HFFc6 (cell line): ENCODE measurements at places on chromosomes 1 and 21. TPM values are rescaled to one million over a fixed set of nuclear protein-coding genes. Genes with fewer than 3 reads are reported as not detected.
A peak's percentile ranks its signal among the peaks of the same experiment; 100 is the strongest.

The LCE1C gene
- total RNA-seq, result not detected in 3 replicates

The PLCH2 gene
- 0.13 and 0.14 TPM in 2 replicates for total RNA-seq

The SAMSN1 gene
- not detected in 3 replicates for total RNA-seq

The RXRG gene
- total RNA-seq, result not detected in 3 replicates

The CFHR4 gene
- not detected in 3 replicates for total RNA-seq

GRCh38 chr1:34796990-34797389 is 4.2 kb downstream of the GJA4 start:
- no peak overlapping the region for H3K27ac ChIP-seq
- peaks cover 11% of the 10 kb centered on the region for H3K4me1 ChIP-seq
- H3K27me3 ChIP-seq, result peaks cover 8% of the 10 kb centered on the region
- DNase-seq, result no peak

DNA sequence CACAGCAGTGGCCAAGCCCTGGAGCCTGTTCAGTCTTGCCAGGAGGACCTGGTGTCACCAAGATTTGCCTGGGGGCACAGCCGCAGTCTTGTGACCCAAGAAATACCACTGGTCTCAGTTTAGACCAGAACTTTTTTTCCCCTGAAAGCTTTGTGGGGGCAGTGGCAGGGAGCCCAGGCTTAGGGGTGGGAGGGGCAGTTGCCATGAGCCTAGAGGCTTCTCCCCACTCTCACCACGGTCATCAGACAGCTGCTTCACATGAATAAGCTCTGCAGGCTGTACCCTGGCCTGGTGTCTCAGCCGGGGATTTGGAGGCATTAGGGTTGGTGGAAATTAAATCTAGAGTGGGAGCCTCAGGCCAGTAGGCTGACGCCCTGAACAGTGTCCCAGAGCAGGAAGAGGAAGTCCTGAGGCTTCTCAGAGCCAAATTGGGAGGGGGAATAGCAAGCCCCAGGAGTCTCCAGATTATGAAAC is 73.7 kb downstream of the SLC16A1 start:
- H3K4me1 ChIP-seq, result peaks cover 40% of the 10 kb centered on the region
- H3K36me3 ChIP-seq, result no peaks in the 10 kb centered on the region
- peak overlapping the region; percentile 19; the same call in 1 of the 2 replicates for H3K4me3 ChIP-seq
- DNase-seq, result peak; percentile 19
- H3K27ac ChIP-seq, result peak overlapping the region; percentile 80

DNA sequence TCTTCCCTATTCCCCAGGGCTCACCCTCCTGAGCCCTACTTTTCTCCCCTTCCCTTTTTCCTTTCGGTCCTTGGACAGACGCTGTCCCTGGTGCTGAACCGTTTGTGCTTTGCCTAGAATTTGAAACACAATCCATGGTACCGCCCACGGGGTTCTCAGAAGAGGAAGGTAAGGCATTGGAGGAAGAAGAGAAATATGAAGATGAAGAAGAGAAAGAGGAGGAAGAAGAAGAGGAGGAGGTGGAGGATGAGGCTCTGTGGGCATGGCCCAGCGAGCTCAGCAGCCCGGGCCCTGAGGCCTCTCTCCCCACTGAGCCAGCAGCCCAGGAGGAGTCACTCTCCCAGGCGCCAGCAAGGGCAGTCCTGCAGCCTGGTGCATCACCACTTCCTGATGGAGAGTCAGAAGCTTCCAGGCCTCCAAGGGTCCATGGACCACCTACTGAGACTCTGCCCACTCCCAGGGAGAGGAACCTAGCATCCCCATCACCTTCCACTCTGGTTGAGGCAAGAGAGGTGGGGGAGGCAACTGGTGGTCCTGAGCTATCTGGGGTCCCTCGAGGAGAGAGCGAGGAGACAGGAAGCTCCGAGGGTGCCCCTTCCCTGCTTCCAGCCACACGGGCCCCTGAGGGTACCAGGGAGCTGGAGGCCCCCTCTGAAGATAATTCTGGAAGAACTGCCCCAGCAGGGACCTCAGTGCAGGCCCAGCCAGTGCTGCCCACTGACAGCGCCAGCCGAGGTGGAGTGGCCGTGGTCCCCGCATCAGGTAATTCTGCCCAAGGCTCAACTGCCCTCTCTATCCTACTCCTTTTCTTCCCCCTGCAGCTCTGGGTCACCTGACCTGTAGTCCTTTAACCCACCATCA is 10.4 kb downstream of the BCAN start:
- H3K4me3 ChIP-seq, result no peak overlapping the region
- peaks cover 55% of the 10 kb centered on the region for H3K27me3 ChIP-seq
- peaks cover 14% of the 10 kb centered on the region for H3K4me1 ChIP-seq
- H3K36me3 ChIP-seq, result no peaks in the 10 kb centered on the region

GRCh38 chr21:37686991-37687810 is 229.1 kb downstream of the KCNJ6 start:
- no peaks in the 10 kb centered on the region for H3K4me1 ChIP-seq
- H3K27me3 ChIP-seq, result peaks cover 8% of the 10 kb centered on the region

GRCh38 chr21:35147439-35147838 is 98.3 kb upstream of the RUNX1 start:
- DNase-seq, result no peak
- H3K36me3 ChIP-seq, result peaks cover 6% of the 10 kb centered on the region; the same call in 1 of the 2 replicates
- H3K27me3 ChIP-seq, result no peaks in the 10 kb centered on the region; the same call in 1 of the 2 replicates
- H3K4me3 ChIP-seq, result no peak overlapping the region
- peaks cover 53% of the 10 kb centered on the region for H3K4me1 ChIP-seq
- H3K27ac ChIP-seq, result no peak overlapping the region

DNA sequence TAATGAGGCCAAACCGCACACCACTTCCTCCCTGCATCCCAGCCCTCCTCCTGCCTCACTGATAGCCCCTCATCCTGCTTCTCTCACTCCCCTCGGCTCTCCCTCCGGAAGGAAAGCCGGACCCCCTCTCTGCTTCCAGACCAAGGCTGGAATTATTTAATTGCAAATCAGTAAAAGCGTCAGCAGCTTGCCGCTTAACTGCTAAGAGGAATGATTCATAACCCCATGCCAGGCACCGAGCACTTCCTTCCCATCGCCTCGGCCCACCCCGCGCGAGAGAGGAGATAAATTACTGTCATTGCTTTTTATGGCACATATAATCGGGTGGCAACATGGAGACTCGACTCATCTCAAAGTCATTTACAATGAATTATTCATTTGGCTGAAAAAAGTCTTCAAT is 77.3 kb downstream of the UBIAD1 start:
- no peaks in the 10 kb centered on the region for H3K4me1 ChIP-seq
- peaks cover 29% of the 10 kb centered on the region for H3K27me3 ChIP-seq
- H3K36me3 ChIP-seq, result peaks cover 4% of the 10 kb centered on the region; the same call in 1 of the 2 replicates
- no peak overlapping the region for H3K27ac ChIP-seq
- no peak for DNase-seq

DNA sequence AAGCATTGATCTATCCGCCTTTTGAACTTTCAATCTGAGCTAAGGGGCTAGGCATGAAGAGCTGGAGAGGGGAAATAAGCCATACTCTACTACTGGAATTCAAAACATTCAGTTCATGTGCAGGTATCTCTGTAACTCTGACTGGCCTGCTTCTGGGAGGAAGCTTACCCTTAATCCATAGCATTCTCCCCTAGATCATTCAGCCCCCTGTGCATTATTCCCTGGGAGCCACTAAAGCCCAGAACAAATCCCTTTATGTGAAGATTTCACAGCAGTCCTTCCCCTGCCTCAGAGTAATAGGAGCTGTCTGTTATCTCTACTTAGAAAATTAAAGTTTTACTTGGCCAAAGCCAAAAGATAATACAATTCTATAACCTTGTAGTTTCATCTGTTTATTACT is 300.7 kb downstream of the SEC16B start:
- H3K36me3 ChIP-seq, result no peaks in the 10 kb centered on the region
- no peak overlapping the region for H3K4me3 ChIP-seq

DNA sequence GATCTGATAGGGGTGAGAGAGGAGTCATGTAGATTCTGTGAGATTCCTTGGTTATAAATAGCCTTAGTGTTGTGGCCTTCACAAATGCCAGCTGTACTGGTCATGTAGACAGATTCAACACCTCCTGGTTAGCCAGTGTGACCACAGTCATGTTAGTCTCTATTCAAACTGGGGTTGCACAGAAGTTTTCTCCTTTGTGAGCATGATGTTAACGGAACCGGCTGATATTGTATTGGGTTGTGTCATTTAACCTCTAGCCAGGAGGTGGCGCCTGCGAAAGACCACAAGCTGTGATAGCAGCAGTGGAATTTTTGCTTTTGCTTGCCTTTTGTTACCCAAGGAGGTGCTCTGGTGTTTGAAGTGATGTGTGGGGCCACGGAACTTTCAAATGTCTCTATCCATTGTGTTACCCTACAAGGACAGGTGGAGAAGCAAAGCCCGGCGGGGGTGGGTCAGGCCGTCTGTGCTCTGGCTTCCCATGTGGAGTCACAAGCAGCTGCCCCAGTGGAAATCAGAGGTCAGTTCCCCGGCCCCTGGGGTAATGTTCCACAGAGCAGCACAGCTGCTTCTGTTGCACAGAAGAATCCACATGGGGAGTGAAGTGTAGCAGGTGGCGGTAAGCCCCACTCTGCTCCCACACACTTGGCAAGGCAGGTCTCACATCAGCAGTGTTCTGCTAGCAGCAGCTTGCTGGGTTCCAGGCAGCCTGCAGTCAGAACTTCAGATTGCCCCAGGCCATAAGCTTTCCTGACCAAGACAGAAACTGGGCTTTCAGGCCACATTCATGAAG is 112.6 kb downstream of the ADAMTS1 start:
- DNase-seq, result peak; percentile 57
- H3K27me3 ChIP-seq, result peaks cover 15% of the 10 kb centered on the region
- H3K4me1 ChIP-seq, result peaks cover 38% of the 10 kb centered on the region
